ENCODE measurements at places on chromosomes 4 and X.

DNA sequence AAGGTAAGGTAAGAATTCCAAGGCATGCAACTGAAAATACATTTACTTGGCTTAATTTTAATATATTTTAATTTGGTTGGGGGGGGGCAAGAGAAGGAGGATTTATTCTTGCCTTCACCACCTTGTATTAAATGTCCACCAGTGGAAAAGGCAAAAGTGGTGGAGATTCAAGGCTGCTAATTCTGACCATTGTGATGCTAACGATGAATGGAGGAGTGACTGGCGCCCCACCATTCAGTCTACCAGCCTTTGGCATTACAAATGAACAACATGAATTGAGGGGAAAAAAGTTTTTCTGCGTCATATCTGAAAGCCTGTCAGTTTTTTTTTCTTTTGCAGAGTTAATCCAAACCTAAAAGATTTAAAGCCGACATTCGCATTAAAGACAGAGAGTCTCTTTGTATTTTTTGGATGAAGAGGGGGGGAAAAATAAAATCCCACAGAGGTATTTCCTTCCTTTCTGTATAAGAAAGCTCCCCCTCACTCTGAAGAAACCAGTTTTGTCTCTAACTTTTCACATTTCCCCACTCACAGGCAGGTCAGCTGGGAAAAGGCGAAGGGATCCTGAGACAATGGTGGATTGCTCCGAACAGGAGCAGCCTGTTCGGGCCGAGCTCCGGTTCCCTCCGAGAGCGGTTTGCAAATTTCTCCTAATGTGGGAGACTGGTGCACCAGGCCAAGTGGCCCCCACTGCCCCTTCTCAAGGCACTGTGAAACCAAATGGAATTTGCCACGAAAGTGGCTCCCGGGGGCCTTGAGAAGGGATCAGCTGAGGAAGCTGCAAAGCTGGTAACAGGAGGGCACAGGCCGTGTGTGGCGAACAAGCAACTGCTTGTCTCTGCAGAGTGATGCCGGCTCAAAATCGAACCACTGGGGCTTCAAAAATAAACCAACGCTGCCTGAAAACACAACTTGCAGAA is 28.1 kb downstream of the SHISA3 start:
- no peak for DNase-seq

- DNase-seq: no peak
These were observed 399.0 kb downstream of the GBA3 start for GRCh38 chr4:23091711-23092110.

GRCh38 chr4:17664755-17665154 is 50.3 kb downstream of the MED28 start:
- peak; percentile 12 for DNase-seq

DNA sequence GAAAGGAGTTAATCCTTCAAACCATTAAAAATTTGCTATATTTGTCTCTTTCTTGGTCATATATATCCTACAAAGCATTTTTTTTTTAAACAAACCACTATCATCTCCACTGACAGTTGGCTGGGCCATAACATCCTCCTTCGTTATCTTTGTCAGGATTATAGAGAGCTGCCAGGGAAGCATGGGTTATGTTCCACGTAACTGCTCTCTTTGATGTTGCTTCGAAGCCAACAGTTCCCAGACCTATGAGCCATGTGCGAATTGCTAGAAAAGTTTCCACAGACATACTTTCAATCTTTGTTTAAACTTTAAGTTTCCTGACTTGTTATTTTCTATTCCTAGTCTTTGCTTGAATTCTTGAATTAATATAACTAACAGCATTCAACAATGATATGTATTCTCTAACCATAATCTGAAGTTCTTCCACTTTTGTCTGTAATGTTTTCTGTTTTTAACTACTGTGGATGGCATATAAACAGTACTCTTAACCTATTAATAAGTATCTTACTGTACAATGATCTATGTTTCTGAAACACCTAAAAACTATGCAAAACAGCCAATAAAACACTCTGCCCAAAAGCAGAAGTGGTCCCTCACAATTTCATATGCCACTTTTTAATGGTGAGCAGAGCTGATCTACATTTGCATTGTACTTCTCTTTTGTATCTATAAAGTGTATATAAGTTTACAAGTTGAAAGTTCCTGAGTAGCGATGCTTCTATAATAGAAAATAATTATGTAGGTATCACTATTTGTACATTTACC is 37.9 kb downstream of the EREG start:
- DNase-seq: no peak

DNA sequence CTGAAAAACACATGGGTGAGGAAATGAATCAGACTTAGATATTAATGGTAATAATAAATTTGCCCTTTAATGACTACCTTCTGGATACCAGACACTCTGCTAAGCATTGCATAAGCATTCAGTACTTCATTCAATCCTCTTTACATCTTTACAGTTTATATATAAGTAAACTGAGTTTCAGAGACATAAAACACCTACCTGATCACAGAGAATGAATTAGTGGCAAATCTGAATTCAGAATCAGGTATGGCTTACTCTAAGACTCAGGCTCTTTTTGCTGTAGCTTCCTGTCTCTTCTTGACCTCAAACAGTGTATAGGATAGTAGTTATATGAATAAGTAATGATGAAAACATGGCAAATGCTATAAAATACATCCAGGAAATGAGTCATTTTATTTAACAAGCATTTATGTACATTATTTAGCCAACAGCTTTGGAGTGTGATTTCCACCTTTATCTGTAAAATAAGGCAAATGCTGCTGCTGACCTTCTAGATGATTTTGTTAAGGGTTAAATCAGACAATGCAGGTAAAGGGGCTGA is 83.9 kb downstream of the VEGFC start:
- DNase-seq: peak; percentile 21

DNA sequence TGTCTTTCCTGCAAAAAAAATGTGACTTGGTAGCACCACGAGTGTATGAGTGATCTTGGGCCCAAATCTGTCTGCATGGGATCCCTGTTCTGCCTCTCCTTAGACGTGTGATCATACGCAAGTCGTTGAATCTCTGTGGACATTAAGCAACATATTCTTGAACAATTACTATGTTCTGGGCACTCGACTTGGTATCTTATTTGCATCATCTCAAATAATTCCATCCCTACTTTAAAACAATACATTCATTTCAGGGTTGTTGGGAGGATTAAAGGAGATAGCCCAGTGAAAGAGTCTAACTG is 145.4 kb upstream of the CPEB2 start:
- no peak for DNase-seq

- DNase-seq: no peak
These were observed 984.1 kb upstream of the GRID2 start for GRCh38 chr4:91319556-91320268.

- DNase-seq: peak; percentile 46
These were observed 34.4 kb upstream of the CDKL5 start for GRCh38 chrX:18390941-18391538.

DNA sequence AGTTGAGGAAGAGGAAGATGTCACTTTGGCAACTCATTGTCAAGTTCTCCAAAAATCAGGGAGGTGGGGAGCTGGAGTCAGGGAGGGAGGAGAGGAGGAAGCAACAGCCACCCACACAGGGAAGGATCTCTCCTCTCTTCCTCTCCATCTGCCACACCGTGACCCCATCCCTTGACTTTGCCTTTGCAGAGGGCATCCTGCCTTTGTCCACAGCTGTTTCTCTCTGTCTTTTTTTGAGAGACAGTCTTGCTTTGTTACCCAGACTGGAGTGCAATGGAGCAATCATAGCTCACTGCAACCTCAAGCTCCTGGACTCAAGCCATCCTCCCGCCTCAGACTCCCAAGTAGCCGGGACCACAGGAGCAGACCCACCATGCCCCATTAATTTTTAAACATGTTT is 276.0 kb downstream of the SHOX start:
- DNase-seq: no peak

DNA sequence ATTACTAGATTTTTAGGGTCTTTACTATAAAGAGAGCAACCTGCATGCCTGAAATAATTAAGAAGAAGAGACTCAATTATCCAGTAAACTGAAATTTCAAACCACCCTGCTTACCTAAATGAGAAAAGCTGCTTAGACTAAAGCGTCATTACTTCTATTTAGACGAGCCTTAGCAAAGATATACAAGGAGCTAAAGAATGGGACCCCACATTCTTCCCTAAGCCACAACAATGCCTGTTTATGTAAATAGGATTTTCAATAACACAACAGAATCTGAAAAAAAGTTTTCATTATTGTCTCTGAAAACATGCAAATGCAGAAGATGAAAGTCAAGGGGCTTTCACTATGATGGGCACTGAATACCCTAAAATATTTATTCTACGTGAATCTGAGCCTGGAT is 16.2 kb downstream of the GPC3 start:
- DNase-seq: no peak

GRCh38 chr4:37983951-37984350 is 23.8 kb downstream of the PTTG2 start:
- DNase-seq: peak; percentile 21

- DNase-seq: no peak
These were observed 5.4 kb upstream of the SORBS2 start for GRCh38 chr4:185817403-185817818.

- peak; percentile 39 for DNase-seq
These were observed 231.5 kb downstream of the PCDH18 start for GRCh38 chr4:137300776-137301175.

DNA sequence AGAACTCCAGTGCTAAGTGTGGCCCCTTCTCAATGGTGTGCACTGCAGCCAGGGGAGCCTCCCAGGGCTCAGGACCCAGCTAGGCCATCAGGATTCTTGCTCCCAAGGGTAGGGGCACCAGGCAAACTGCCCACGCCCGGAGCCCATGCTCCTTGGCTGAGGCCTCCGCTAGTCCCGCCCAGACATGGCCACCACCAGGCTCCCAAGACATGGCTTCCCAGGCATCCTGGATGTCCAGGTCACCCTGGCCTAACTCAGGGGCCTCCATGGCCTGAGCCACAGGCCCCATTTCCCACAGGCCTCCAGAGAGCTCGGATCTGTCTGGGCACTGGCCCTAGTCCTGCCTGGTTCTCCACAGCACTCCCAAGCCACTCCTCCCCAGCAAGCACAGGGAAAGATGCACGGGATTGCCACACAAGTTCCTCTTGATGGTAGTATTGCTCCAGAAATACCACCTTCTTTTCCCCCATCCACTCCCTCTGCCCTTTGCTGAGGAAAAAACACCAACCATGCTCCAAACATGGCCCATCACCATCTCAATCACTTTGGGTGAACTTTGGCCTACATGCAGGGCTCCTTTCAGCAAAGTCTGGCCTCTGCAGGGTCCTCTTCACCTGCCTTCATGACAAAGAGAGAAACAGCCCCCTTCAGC is 274.7 kb upstream of the AGTR2 start:
- no peak for DNase-seq

DNA sequence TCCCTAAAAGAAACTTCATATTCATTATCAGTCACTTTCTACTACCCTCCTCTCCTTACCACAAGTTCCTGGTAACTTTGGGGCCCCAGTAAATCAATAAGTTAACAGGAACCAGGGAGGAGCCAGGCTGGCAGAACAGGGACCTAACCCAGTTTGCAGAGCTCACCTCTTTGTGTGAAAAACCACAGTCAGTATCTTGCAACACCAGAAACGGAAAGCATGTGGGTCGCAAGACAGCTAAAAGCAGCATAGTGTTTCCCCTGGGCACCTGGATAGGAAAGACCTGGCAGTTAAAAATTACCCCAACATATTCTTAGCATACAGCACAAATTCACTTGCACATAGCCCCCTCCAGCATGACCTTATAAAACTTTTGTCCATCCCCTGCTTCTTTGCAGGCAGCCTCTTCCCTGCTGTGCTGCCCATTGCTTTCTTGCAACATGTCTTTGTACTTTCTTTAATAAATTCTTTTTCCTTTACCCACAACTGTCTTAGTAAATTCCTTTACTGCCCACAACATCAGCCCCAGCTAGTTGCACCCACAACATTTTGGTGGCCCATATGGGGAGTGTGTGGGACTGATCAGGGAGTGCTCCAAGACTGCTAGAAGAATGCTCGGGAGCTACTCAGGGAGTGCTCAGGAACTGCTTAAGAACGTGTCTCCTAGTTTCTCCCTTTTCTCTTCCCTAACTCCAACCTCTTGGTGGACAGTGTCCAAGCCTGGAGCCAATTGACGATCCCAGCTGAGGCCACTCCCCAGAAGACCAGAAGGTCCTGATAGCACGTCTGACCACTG is 83.4 kb downstream of the MSN start:
- no peak for DNase-seq

DNA sequence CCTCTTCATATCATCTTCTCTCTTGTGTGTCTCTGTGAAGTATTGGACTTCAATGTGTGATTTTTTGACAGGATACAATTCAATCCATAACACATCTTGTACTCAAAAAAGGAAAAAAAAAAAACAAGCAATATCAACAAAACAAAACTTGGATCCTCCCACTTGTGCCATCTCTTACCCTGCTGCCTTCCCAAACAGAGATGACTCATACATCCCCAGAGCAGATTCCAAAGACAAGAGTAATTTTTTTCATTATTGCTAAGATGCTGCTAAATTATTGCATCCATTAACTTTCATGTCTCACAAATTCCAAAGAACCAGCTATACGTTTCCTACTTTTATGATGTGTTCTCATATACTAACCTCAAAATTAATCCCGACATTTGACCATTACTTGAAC is 479.2 kb downstream of the GBA3 start:
- DNase-seq: peak; percentile 69

DNA sequence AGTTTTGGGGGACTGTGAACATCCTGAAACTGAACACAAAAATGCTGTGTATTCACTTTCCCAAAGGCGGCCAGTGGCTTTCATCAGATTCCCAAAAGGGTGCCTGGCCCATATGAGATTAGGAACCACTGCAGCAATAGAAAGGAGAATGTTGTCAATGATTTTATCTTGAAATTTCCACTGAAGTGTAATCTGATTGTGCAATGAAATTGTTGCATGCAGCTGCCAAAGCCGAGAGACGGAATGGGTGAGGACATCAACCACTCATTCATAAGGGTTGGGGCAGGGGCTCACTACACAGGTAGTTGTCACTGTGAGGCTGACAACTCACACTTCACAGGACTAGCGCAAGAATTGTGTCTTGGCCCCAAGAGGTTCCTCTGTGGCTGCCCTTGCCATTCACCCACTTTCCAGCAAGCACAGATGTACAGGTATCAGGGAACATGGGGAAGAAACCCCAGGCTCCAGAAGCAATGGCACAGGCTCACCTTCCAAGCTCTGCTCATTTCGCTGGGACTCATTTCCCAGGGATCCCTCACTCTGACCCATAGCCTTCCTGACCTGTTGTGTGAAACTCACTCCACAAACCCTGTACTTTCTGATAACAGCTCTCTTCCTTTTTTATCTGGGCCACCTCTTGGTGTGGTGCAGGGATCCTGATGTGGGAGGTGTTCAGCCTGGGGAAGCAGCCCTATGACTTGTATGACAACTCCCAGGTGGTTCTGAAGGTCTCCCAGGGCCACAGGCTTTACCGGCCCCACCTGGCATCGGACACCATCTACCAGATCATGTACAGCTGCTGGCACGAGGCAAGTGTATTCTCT is 48.8 kb downstream of the BMX start:
- DNase-seq: no peak

- peak; percentile 18 for DNase-seq
These were observed 130.7 kb upstream of the GPRIN3 start for GRCh38 chr4:89438102-89438831.

- no peak for DNase-seq
These were observed 17.1 kb downstream of the GABRA2 start for GRCh38 chr4:46372878-46373277.
